GM23248 (cell line): ENCODE measurements at places on chromosomes 5 and 9.

DNA sequence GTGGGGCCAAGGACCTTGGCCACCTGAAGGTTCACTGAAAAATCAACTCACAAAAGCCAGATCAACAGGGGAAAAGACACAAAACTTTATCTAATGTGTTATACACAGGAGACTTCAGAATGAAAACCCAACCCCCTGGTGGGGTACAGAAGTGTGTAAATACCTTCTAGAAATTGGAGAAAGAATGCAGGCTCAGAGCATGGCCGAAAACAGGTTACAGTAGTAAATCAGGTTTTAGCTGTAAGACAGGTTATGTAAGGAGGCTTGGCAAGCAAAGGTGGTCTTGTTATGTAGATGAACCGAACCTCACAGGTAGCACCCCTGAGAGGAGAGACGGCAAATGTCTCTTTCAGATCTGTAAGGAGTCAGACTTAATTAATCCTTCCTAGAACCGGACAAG lies 10.0 kb downstream of the CEMIP2 start:
- DNase-seq: no peak

DNA sequence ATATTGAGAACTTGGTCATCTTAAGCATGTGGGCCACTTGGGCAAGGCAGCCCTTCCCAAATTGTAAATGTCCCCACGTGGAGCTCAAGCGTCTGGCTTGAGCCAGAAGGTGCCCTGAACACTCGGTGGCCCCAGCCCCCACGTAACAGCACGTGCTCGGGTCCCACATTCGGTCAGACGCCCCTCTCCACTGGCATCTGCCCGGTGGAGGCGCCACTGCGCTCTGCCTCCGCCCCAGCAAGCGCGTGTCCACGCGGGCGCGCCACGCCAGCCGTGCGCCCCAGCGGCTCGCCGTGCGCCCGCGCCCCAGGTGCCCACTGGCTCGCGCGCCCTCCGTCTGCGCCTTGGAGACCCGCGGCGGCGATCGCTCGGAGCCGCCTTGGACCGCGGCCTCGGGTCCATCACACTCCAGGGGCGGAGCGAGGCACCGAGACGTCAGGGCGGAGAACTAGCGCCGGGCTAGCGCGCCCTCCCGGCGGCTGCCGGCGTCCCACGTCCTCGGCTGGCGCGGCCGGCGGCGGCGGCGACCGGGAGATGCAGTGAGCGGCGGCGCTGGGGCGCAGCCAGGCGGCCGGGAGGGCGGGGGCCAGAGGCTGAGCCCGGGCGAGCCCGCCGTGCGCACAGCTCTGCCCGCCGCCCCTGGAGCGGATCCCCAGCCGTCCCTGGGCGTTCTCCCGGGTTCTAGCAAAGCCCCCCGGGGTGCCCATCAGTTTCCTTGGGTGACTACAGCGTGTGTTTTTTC lies at the start of gene PALM2AKAP2:
Gene PALM2AKAP2 (plus strand): TSS at position 488 of the 742 bp plus-strand sequence. CDS start 291 bp downstream, outside the sequence.
- DNase-seq: peak; percentile 89

DNA sequence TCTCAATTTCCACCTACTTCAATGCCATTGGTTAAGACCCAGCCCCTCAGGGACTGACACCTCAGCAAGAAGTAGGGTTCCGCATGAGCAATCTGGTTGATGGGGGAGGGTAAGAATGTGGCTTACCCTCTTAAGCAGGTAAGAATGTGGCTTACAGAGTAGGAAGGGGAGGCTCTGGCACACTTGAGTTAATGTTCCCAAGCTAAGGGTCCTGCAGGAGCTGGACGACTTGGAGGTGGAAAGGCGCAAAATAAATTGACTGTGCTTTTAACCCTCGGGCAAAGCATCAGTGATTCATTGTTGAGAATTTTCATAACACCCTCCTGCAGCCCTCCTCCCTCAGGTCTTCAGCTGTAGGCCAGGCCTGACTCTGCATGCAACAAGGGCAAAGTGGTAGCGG lies 24.9 kb upstream of the ADRA1B start:
- no peak for DNase-seq

GRCh38 chr9:93190133-93190525 lies 6.2 kb downstream of the WNK2 start:
- DNase-seq: no peak

DNA sequence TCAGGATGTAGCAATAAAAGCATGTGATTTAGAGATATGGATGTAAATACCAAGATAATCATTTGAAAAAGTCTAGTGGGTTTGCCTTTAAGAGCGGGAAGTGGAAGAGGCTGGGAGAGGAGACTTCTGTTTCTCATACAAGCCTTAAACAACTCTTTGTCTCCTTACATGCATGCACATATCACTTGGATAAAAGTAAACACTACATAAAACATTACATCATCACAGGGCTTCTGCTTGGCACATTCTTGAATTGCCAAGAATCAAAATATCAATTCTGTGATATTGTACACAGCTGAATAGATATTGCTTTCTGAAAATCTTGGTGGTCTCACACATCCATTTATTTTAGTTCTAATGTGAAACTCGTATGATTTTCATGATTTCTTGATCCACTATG lies 57.6 kb downstream of the FOXD1 start:
- DNase-seq: peak; percentile 44

DNA sequence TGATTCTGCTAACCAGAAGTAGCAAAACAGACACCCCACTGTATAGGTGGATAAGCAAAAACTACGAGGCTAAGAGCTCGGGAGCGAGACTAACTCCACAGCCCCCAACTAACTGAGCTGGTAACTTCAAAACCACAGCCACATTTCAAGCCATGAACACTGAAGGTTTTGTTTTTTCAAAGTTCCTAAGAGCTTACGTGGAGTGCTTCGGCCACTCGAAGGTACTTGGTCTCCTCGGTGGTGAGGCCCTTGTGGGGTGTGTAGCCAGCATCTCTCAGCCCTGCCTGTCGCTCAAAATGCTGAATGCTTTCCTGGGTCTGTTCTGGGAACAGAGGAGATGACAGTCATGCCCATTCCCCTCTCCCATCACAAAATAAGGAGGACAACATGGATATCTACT lies 11.1 kb downstream of the KIAA1191 start:
- DNase-seq: no peak

GRCh38 chr5:74310386-74310785 lies 330.1 kb downstream of the ENC1 start:
- DNase-seq: peak; percentile 42

DNA sequence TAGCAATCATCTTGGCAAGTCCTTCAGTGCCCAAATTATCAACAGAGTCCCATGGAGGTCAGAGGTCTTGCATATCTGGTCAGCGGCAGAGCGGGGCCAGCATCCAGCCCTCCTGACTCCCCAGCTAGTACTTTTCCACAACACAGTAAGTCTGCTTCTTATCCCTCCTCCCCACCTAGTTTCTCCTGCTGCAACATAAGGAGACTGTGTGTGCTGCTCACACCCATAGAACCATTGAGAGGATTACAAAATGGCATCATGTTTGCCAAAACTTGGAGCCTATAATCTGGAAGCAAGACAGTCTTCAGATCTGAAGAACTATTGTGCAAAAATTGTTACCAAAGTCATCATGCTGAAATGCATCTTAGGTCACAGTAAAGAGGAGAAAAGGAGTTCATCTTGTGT lies 125.8 kb upstream of the ZNF366 start:
- DNase-seq: peak; percentile 51

DNA sequence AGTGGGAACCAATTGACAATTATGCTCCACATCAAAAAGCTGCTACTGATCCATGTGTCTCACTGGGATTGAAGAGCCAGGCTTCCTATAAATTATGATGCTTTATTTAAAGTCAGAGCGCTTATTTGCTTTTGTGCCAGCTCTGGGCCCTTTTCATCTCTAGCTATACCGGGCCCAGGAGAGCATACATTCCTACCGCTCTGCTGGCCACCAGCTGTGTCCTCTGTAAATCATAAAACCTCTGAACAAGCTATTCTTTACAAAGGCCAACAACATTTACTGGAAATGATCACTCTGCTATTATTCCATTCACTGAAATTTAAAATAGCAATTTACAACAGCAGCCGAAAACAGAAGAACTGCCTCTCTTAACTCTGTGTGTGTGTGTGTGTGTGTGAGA lies 86.6 kb downstream of the ZNF608 start:
- no peak for DNase-seq

DNA sequence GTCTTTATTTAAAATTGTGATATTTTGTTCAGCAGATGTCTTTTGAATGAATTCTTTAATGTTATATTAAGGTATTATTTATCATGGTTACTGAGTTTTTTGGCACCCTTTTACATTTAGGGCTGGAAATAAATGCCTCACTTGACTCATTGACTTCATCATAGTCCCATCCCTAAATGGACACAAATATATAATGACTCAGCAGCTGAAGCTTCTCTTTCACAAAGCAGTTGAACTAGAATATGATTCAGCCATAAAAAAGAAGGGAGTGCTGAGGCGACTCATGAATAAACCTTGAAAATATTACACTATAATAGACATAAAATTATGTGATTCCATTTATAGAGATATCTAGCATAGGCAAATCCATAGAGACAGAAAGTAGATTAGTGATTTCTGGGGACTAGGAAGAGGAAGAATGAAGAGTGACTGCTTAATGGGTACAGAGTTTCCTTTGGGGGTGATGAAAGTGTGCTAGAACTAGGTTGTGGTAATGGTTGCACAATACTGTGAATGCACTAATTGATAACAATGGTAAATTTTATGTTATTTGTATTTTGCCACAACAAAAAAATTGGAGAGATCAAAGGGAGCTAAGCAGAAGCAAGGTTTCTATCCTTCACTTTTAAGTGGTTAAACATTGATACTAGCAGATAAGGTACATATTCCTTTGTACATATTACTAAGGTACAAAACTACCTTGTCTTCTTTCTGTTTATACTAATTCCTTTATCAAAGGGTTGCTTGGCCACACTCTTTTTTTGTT lies 449.6 kb downstream of the NTRK2 start:
- no peak for DNase-seq

GRCh38 chr5:111513131-111513520 lies 791 bp upstream of the STARD4 start:
- DNase-seq: peak; percentile 62

DNA sequence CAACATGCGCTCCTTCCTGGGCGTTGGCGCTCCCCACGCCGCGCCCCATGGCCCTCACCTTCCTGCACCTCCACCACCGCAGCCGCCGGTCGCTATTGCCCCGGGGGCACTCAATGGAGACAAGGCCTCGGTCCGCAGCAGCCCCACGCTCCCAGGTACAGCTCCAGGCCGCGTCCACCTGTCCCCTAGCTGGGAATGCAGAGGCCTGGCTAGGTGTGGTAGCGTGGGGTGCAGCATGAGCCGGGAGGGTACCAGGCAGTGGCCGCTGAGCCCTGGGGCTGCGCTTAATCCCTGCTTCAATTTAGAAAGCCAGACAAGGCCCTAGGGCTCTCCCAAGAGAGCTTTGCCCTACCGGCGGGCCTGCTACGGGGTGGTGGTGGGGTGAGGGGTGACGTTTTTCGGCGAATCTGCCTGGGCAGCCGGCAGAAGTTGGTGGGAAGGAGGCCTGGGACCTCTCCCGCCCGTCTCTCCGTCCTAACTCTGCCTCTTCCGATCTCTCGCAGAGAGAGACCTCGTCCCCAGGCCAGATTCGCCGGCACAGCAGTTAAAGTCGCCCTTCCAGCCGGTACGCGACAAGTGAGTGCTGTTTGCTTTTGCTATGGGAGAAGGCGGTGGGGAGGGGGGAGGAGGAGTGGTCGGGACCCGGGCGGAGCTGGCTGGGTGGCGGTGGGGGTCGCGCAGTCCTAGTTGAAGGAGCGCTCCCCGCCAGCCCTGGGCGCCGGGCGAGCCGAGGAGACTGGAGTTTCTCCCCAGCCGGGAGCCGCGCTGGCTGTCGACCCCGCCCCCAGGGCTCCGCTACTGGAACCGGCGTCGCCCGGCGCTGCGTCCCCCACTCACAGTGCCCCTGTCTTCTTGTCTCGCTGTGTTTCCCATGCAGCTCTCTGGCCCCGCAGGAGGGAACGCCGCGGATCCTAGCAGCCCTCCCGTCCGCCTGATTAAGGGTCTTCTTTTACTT lies 4.8 kb downstream of the IRX1 start:
- peak; percentile 75 for DNase-seq

- peak; percentile 71 for DNase-seq
Measured at GRCh38 chr5:125486634-125487033, 740.2 kb upstream of the ZNF608 start.

DNA sequence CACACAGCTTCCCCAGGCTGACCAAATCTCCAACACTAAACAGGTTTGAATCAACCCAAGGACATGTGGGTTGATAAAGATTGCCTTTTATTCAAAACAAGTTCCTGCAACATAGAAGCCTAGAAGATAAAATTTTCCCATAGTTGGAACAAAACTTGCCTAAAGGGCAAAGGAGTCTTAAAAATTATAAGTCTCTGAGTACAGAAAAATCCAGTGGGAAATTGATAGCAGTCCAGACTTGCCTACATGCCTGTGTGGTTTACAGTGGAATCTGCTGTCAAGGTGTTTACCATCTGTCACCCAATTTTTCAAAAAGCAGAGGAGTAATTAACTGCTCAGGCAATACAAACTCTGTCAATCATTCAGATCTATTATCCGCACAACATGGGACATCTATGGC lies 168.2 kb downstream of the PPP2R2B start:
- no peak for DNase-seq
